Renal cortical epithelial cell (primary cell): ENCODE measurements at places on chromosomes 1 and 21.

DNA sequence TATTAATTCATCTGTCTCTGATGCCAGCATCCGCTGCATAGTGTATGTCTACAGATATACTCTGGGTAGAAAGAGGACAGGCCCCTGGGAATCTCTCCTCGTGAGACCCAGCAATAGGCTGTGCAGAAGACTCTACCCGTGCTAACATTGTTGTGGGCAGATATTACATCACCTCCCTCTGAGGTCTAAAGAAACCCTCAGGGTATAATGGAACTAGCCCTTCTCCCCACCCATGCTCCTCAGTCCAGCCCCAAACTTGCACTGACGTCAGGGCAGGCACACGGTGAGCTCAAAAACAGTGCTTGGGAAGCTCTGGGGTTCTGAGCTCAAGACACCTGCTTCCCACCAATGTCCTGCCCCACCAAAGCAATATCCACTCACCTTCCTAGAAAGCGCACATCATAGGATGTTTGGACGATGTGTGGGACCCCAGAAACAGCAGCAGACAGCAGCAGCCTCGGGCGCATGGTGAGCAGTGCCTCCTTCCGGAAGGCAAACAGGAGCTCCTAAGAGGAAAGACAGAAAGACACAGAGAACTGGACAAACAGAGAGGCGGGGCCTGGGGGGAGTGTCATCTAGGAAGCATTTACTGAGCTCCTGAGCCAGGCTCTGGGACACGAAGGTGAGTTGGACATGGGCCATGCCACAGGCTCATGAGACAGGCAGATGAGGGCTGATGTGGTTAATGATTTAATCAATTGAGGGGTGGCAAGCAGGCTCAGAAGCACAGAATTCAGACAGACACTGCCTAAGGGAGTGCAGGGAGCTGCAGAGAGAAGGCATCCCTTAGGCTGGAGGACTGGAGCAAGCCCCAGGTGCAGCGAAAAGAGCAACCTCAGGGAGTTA is 4.8 kb downstream of the OVGP1 start:
- DNase-seq, result peak; percentile 94

DNA sequence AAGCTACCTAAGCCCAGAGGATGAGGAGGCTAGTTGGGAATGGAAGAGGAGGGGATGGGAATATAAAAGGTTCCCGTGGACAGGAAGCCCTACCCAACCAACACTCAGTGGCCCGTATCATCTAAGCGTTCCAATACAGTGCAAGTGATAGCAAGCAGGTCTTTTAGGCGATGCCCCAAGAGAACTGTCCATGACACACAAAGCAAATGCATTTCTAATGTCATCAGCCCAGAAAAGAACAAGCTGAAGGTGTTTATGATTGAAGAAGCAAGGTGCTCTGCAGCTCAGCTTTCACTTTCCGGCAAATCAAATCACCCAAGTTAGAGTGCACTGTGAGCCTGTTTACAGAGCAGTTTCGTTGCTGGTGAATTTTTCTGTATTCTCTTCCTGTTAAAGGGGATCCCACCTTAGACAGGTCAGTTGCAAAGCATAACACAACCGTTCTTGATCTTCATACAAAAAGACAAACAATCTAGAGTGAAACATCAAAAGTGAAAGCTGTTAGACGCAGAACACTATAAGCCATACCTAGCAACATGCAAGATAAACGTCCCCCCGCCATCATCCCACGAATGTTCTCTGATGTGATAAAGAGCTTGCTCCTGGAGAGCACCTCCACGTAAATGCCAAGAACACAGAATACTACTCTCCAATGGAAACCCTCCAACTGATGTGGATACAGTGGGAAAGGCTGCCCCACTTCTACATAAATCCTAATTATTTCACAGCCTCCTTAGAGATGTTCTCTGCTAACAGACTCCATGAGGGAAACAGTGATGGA is 54.0 kb downstream of the PGBD5 start:
- no peak for DNase-seq

- DNase-seq, result no peak
Measured at GRCh38 chr1:205582471-205583291, 49.1 kb downstream of the ELK4 start.

DNA sequence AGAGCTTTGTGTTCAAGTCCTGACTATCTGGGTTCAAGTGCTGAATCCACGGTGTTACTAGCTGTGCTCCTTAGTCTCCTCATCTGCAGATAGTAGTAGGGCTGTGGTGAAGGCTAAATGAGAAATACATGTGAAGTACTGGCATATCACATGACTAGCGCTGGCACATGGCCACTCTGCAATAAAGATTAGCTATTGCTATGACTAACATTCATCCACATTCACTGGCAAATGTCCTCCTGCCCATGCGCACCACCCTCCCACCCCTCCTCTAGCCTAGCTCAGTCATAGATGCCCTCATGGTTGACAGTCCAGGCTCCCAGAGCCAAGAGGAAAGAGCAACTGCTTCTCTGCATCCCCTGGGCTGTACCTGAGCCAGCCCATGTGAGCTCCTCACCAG is 8.5 kb upstream of the COL8A2 start:
- DNase-seq, result peak; percentile 97

DNA sequence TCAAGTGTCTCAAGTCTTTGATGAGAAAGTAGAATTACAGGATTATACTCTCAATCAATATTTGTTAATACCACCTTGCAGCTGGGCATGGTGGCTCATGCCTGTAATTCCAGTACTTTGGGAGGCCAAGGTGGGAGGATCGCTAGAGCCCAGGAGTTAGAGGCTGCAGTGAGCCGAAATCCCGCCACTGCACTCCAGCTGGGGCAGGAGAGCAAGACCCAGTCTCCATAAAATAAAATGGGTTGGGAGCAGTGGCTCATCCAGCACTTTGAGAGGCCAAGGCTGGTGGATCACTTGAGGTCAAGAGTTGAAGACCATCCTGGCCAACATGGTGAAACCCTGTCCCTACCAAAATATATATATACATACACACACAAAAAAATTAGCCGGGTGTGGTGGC is 1.2 kb upstream of the NCMAP start:
- DNase-seq, result no peak

DNA sequence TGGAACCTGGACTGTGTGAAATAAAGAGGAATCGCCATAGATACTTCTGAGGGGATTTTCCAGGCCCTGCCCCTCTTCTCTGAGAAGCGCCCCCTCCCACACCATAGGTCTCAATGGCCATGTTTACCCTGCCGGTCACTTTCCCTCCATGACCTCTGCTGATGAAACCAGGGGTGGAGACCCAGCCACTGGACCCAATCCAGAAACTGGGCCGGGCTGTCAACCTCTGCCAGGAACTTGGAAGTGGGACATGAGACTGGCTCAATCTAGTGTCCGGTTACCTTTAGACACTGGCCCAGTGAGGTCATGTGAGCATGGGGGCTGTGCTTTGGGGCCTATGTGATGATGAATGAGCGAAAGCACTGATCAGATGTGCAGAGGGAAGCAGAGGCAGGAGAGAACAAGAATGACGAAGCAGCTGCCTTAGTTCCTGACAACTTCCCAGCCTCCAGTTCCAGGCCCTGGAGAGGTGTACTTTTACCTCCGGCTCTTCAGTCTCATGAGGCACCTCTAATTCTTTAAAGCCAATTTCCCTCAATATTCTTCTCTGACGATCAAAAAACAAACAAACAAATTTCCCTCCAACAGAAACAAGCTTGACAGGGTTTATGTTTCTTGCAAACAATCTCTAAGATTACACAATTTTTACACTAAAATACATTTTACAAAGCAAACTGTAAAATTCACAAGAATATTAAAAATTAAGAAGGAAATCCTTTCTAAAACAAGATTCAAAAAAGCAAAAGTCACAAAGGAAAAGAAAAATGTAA is 4.9 kb downstream of the ASAP3 start:
- peak; percentile 91 for DNase-seq

DNA sequence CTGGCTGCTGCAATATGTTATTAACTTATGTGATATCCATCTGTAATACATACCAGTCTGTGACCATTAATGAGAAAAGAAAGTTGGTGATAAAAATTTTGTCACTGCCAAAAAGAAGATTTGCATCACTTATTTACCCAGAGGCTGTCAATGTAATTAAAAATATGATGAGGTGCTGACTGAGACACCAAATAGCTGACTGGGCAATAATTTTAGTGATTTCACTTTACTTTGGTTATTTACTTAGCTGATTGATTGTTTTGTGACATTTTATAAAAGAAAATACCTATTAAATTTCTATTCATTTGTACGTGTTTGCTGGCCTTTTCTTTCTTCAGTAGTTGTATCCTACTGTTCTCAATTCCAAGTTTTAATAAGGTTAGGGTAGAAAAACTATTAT is 139.2 kb downstream of the HLX start:
- DNase-seq, result no peak
